Brain (organoid and tissue), 16 donors: ENCODE measurements at places on chromosomes 11 and 22.

- no peak for DNase-seq
Observed at GRCh38 chr11:3041699-3042441, 15.4 kb downstream of the CARS1 start.

GRCh38 chr11:69390561-69390960, 90.9 kb upstream of the LINC01488 start:
- no peak for DNase-seq

DNA sequence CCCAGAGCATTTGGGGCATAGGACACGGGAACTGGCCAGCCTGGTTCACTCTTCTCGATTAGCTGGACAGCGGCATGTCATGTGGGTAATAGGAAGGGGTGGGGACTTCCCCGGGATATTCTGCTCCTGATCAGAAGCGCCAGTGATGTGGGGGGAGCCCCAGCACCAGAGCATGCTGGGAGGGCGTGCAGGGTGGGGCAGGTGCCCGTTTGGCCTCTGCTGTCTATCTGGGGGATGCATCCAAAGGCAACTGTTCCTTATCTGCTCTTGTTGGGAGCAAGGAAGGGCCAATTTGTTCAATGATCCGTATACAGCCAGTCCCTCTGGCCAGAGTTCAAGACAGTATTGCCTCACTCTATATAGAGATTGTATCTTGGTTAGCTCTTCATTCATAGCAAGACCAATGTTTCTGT, 43.6 kb downstream of the PPARA start:
- DNase-seq, result no peak

DNA sequence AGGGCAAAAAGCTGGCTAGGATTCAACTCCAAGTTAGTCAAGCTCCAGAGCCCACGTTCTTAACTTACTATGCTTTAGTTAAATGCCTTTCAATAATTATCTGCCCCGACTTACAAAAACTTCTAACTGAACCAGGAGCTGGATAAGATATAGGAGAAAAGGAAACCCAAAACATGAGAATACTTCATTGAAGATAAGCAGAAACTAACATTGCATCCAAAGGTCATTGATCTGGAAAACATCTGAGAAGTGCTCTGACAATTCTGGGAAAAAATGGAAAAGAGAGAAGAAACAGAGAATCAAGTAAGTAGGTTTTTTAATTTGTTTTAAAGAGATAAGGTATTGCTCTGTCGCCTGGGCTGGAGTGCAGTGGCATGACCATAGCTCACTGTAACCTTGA, 27.2 kb downstream of the ACAT1 start:
- no peak for DNase-seq

DNA sequence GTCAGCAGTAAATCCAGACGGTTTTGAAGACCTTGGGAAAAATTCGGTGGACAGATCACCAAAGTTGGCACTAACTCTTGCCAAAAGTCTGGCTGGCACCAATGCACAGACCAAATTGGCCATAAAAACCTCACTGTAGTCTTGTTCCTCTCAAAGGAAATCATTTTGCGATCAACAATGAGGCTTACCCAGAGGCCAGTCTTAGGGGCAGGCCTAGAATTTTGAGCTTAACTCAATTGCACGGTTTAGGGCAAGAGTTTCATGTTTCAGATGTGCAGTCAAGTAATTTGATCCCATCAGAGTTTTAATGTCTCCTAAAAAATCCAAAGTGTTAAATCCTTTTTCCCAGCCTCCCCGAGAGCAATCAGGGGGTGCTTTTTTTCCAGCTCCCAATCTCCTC, 19.0 kb downstream of the MPPED2 start:
- DNase-seq, result no peak

GRCh38 chr11:91641153-91641552, 583.5 kb upstream of the FAT3 start:
- no peak for DNase-seq

DNA sequence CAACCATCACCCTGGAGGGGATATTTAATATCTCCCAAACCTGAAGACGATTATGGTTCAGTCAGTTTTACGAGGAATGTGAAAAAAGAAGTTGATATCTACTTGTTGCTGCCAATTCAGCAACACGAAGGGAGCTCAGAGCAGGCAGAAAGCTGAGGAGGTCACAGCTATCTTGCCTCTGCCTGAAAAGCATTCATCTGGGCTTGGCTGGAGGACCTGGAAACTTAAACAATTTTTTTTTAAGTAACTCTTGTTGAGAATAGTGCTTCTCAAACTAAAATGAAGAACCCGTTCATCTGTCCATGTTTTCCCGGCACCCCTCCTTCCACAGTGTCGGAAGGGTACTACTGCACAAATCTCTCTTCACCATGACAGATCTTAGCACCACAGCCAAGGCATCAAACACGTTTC, 98.9 kb downstream of the MICAL3 start:
- no peak for DNase-seq

DNA sequence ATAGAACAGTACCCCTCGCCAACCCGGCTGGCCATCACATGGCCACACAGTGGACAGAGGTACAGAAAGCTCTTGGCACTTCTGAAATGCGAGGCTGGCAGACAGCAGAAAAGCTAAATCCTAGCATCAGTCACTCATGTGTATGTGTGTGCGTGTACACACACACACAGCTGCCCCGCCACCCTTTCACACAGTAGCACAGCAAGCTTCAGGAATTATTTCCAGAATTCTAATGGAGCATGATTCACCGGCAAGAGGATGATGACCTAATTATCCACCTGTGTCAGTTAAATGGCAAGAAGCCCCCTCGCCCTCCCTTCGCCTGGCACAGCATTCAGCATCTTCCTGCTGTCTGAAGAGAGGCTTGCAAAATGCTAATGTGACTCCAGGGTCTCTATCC, 336.0 kb downstream of the SHANK2 start:
- DNase-seq, result peak; percentile 54

DNA sequence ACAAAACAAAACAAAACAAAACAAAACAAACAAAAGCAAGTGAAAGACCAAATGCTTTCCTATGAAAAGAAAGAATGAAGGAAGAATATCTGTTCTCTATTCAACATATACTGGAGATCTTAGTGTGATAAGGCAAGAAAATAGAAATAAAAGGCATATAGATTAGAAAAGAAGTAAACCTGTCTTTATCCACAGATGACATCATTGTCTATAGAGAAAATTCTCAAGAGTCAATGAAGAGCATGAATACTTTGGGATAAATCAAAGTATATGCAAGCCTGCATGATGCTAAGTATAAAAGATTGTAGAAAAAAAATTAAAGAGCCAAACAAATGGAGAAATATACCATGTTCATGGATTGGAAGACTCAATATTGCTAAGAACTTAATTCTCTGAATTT, 17.6 kb downstream of the C2CD3 start:
- DNase-seq, result no peak

GRCh38 chr11:84270466-84270865, 984.3 kb upstream of the CCDC90B start:
- no peak for DNase-seq

DNA sequence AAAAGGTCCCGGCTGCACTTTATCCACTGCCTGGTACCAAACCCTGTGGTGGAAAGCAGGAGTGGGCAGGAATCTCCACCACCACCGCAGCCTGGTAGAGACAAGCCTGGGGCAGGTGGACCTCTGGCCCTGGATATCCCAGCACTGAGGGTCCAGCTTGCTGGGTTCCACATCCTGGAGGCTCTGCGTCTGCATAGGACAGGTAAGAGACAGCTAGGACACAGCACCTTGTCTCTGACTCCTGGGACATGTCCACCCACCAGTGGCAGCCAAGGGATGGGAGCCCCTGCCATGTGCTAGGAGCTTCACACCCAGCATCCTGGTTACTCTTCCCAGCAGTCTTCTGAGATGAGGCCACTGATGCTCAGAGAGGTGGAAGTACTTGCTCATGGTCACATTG, 105.5 kb downstream of the MYO18B start:
- no peak for DNase-seq

DNA sequence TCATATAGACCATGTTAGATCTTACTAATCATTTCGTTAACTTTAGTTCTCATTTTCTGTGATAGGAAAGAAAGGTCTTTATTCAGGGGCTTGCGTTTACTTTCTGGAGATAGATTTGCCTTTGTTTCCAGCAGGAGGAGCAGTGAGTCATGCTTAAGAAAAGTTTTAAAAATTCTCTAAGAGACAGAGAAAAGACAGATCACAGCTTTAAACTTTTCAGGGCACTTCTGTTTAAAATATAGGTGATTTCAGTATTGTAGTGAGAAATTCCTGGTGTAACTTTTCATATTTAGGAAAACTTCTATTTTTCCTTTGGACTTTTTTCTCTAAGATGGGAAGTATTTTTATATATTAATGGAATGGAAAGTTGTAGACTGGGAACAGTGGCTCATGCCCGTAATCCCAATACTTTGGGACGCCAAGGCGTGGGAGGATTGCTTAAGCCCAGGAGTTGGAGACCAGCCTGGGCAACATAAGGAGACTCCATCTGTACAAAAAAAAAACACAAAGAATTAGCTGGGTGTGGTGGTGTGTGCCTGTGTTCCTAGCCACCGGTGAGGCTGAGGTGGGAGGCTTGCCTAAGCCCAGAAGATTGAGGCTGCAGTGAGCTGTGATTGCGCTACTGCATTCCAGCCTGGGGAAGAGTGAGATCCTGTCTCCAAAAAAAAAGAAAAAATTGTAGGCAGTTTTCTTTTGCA, 60.3 kb downstream of the ATXN10 start:
- DNase-seq, result peak; percentile 68

- DNase-seq, result no peak
Observed at GRCh38 chr11:35109827-35110226, 29.1 kb upstream of the CD44 start.

GRCh38 chr11:107044503-107044902, 26.2 kb upstream of the GUCY1A2 start:
- DNase-seq, result no peak

DNA sequence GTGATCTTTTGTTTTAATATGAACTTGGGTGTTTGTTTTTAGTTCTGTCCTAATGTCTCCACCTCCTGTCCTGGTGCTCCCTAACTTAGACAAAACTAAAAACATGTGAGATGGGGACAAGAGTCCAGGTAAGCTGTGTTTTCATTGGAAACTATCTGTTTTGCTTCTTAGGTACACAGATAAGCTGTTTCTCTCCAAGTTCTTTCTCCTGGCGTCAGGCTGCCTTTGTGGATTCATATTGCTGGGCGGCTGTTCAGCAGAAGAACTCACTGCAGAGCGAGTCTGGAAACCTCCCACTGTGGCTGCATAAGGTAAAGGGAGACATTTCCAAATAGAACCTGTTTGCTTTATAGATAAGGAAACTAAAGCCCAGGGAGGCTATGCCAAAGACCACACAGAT, 24.7 kb downstream of the PANX1 start:
- DNase-seq, result no peak

GRCh38 chr11:77636731-77637344, 756 bp downstream of the CLNS1A start:
- no peak for DNase-seq

DNA sequence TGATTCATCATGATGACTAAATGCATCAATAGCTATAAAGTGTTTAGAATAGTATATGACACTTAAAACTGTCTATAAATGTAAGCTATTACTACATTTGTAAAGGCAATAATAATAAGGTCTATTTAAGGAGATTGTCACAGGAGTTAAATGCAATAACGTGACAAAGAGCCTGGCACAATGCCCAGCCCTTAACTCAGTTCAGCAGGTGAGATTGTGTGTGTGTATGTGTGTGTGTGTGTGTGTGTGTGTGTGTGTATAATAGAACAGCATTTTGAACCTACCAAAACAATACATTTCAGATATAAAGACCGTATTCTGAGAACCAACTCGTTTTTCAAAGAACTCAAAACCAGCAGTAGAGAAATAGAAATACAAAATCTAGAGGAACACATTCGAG, 177.5 kb downstream of the MYO18B start:
- DNase-seq, result no peak

DNA sequence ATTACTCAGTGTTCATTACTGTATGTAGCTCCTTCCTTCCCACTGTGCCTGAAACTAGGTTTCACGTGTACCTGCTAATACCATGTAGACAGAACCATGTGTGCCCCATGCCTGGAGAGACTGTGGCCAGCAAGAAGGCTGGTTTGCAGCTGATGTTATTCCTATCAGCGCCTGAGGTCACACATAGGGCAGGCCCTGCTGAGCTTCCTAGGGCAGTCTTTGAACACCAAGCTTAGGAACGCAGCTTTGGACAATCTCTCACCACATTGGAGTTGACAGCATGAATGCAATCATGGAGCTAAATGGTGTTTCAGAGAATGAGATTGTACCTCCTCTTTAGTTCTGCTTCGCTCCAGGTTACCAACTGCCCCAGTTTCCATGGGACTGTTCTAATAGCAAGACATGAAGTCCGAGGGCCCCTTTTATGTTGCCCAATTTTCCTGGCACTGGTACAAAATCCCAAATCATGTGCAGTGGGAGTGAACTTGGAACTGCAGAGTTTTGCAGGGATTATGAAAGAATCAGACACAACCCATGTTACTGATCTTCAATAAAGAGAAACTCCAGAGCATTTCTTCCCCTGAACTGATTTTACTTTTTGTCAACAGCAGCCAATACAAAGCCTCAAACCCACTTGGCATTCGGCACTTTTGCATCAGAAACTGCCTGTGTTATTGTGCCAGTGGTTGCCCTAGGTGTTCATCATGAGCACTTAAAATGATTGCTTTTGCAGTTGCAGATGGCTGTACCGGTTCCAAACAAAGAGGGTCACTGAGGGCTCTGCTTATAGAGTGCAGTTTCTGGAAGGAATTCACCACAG, 154.2 kb upstream of the TTC12 start:
- no peak for DNase-seq

- DNase-seq, result no peak
Observed at GRCh38 chr22:23068096-23068831, 2.1 kb upstream of the GNAZ start.

DNA sequence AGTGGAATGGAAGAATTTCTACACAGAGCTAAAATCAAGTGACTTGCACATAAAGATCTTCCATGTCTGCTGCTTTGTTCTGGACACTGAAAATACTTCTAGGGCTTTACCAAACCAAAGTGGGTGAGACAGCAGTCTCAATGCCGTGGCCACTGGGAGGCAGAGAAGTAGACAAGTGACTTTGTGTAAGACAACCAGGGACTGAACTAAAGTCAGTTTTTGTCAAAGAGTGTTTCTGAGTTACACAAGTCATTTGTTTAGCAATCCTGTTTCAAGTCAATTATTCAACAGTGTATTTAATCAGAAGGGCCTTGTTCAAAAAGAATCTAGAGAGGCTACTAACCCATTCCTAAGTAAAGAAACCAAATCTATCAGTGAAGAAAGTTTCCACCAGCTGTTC, 46.6 kb downstream of the TCP11L1 start:
- no peak for DNase-seq

- peak; percentile 31 for DNase-seq
Observed at GRCh38 chr11:7278314-7278917, 26.7 kb downstream of the SYT9 start.

GRCh38 chr22:39332441-39333064, 13.1 kb upstream of the RPL3 start:
- DNase-seq, result peak; percentile 39

DNA sequence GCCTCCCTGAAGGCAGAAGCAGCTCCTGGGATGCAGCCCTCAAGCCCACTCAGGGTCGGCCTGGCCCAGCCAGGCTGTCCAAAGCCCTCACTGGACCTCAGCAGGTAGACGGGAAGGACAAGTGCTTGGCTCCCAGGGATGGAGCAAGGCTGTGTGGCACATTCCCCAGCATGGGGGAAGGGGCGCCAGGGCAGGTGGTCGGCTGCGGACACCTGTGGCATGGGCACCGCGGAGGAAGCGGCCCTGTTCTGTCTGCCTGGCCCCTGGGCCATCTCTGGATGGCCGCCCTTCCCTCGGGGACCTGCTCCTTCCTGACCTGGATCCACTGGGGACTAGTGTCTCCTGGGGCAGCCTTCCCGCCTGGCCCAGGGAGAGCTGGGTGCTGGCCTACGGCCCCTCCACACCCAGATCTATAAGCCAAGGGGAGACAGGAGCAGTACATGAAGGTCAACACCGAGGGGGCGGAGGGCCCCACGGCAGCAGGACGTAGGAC, 26.0 kb downstream of the CHID1 start:
- DNase-seq, result no peak
